ENCODE measurements at places on chromosomes 12 and 14. TPM values are rescaled to one million over a fixed set of nuclear protein-coding genes. Genes with fewer than 3 reads are reported as not detected.
A peak's percentile ranks its signal among the peaks of the same experiment; 100 is the strongest.

The IPO4 gene
- total RNA-seq, result 12.9 TPM

The SLC10A1 gene
- total RNA-seq, result not detected

The LTB4R gene
- total RNA-seq, result 2.9 TPM

DNA sequence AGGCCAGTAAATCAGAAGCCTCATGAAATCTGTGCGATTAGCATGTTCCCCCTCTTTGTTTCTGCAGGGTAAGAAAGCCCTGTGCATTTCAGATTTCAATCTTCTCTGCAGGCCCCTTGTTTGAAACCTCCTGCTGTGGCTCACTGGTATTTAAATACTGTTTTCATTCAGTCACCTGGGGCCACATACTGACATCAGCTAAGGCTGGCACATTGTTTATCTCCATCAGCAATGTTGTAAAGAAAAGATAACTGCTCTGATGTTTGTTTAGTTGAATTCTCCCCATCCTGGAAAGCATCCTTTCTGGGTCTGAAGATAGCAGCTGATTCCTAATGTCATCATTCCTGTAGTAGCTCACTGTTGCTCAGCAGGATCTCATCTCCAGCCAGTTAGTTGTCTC, 554.9 kb downstream of the NRXN3 start:
- DNase-seq, result no peak
- H3K36me3 ChIP-seq, result no peaks in the 10 kb centered on the region
- no peaks in the 10 kb centered on the region for H3K4me1 ChIP-seq
- H3K27me3 ChIP-seq, result no peaks in the 10 kb centered on the region

DNA sequence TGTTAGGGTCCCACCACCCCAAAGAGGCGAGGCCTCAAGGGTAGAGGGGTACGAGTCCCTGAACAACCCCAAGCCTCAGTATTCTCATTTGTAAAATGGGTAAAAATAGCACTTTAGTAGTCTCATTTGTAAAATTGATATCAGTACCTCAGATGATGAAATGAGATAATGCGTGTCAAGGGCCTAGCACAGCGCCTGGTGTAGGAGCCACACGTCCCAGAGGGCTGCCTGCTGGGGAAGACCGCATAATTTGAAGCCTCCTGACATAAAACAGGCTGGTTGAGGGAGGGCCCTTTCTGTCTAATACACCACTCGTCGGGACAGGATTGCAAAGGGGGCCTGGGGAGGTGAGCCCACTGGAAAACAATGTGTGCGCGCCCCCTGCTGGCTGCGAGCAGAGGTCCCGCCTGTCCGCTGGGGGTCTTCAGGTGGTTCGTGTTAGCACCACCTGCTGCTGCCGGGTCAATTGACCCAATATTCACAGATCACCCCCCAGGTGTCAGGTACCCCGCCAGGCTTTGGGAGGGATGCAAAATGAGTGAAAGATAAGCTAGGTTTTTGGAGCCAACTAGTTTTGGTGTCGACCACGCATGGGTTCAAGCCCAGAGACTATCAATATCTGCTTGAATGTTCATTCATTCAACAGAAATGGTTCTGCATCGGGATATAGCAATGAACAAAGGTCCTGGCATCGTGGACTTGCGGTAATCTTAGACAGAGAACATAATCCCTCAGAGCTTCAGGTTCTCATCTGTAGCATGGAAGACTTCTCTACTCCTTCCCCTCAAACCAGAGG, 24.7 kb upstream of the IRF2BPL start:
- DNase-seq, result no peak
- H3K36me3 ChIP-seq, result no peaks in the 10 kb centered on the region
- H3K27ac ChIP-seq, result peak overlapping the region; percentile 56
- H3K4me1 ChIP-seq, result peaks cover 30% of the 10 kb centered on the region
- H3K27me3 ChIP-seq, result no peaks in the 10 kb centered on the region

The FBLN5 gene
- total RNA-seq, result 119 TPM

The TMEM121 gene
- 3.1 TPM for total RNA-seq

The NPC2 gene
- 119 TPM for total RNA-seq
